ENCODE measurements at places on chromosomes 11 and 22.
A peak's percentile ranks its signal among the peaks of the same experiment; 100 is the strongest.

GRCh38 chr11:62171261-62171723 lies 18.7 kb upstream of the SCGB1D1 start:
- peak; percentile 63 for DNase-seq

DNA sequence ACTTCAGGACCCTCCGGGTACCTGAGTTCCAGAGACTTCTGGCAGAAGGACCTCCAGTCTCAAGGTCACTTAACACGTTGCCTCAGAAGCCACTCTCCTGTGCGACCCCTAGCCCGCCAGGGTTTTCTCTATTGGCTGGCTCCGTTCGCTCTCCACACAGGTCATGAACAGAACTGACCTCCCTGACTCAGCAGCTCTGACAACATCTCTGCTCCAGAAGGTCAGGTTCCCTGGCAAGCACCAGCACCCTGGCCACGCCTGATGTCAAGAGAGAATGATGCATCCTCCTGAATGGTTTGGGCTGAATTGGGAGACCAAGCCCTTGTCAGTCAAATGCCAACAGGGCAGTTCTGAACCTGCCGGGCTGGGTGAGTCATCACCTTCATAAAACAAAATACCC lies 84.3 kb upstream of the TMEM45B start:
- DNase-seq, result no peak

- no peak for DNase-seq
Observed at GRCh38 chr11:8056810-8057463, 24.1 kb upstream of the TUB start.

DNA sequence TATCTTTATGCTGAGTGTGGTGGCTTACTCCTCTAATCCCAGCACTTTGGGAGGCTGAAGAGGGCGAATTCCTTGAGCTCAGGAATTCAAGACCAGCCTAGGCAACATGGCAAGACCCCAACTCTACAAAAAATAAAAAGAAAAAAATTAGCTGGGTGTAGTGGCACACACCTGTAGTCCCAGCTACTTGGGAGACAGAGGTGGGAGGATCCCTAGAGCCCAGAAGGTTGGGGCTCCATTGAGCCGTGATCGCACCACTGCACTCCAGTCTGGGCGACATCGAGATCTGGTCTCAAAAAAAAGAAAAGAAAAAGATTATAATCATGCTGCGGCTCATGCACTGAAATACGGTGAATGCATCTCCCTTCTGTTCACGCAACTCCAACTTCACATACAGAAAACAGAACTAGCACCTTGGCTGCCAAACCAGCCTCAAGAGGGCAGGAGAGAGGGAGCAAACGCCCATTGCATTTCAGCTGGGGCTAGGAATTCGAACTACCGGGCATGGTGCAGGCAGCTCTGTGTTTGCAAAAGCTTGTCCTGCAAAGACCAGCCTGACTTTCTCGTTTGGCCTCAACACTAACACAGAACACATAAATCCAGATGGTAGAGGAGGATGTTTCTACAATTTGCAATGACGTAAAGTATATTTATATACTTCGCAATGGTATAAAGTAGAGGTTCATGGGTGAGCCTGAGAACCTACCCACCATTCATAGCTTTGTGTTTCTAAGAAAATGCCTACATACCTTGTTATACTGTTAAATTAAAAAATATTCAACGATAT lies 6.3 kb upstream of the SYNGR1 start:
- DNase-seq, result peak; percentile 58

GRCh38 chr11:117885777-117886176 lies 9.3 kb upstream of the FXYD6 start:
- DNase-seq, result peak; percentile 64

DNA sequence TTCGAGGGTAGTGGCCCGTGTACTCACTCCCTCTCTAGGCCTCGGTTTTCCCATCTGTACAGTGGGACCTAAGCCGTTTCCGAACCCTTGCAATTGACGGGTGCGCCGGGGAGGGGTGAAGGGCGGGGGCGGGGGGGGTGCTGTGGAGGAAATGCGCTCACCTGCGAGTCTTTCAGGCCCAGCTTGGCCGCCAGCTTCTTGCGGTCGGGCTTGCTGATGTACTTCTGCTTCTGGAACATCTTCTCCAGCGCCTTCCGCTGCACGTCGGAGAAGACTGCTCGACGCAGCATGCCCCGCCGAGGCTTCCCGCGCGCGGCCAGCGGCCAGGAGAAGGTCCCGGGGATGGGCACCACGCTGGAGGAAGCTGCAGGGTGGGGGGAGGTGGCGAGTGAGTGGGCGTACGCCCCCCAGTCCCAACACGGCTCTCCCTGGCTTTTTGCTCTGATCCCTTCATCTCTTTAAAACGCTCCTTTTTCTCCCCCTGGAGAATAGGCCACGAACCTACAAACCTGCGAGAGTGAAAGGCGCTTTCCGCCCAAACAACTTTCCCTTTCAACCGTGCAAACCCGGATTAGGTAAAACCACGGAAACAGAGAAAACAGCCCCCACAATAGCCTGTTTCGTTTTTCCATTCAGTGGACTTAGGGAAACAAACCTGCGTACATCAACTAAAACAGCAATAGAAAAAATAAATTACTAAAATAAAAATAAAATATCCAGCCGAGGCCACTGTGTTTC lies 3.2 kb downstream of the DBX1 start:
- DNase-seq, result no peak

- no peak for DNase-seq
Observed at GRCh38 chr11:83272627-83273026, 13.5 kb downstream of the CCDC90B start.

GRCh38 chr11:67267188-67268080 lies 1.2 kb downstream of the GRK2 start:
- peak; percentile 86 for DNase-seq

GRCh38 chr11:64459609-64460008 lies 100.6 kb downstream of the RPS6KA4 start:
- DNase-seq, result no peak

DNA sequence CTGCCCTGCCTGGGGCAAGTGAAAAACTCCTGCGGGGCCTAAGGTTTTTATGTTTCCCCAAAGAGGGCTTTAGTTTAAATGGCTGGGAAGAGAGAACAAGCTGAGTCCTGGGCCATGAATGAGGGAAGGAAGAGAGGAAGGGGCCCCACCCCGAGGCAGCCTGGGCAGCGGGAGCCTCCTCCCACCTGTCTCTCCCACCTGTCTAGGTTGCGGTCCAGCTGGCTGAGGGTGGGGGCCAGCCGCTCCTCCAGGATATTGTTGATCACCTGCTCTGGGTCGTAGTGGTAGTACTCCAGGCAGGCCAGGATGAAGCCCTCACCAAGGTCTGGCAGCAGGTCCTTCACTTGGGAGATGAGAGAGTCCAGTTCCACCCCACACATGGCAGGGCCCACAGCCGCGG lies 34.6 kb downstream of the UQCR10 start:
- DNase-seq, result no peak

GRCh38 chr22:30425327-30425615 lies 297 bp upstream of the MTFP1 start:
- no peak for DNase-seq

GRCh38 chr11:2300936-2301630 lies 635 bp downstream of the C11orf21 start:
- peak; percentile 5 for DNase-seq

DNA sequence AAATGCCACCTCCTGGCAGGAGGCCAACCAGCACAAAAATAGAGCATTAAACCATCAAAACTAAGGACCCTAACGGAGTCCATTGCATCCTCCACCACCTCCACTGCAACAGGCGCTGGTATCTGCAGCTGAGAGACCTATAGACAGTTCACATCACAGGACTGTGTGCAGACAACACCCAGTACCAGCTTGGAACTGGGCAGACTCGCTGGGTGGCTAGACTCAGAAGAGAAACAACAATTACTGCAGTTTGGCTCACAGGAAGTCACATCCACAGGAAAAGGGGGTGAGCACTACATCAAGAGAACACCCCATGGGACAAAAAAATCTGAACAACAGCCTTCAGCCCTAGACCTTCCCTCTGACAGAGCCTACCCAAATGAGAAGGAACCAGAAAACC lies 11.6 kb upstream of the TMEM45B start:
- no peak for DNase-seq

GRCh38 chr11:58926695-58927094 lies 12.6 kb upstream of the GLYATL1 start:
- DNase-seq, result no peak

- no peak for DNase-seq
Observed at GRCh38 chr22:49515475-49515874, 312.2 kb downstream of the BRD1 start.

DNA sequence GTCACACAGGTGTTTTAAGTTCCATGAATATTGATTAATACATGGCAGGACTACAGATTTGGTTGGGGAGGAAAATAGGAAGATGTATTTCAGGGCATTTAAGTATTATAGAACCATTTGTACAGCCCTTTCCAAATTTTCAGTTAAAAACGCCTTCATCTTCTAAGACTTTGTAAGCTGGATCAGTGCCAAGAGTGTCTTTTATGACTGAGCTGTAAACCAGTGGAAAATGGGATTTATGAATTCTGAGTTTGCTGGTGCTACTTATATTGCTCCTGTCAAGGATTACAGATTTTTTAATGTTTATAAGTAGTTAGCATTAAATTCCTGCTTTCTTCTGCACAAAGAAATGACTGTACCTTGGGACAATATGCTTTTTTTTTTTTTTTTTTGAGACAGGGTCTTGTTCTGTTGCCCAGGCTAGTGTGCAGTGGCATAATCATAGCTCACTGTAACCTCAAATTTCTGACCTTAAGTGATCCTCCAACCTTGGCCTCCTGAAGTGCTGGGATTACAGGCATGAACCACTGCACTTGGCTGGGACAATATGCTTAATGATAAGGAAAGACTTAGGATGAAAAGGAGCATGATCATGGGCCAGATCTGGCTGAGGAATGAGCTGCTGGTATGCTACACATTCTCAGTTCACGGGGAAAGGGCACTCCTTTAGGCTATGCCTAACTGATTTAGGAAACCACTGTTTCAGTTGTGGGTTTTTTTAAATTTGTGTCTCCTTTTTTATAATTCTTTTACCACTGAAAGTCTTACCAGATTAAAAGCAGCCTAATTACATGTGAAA lies 113.6 kb upstream of the MTNR1B start:
- DNase-seq, result no peak

GRCh38 chr11:45641961-45642360 lies 23.5 kb downstream of the CHST1 start:
- no peak for DNase-seq

DNA sequence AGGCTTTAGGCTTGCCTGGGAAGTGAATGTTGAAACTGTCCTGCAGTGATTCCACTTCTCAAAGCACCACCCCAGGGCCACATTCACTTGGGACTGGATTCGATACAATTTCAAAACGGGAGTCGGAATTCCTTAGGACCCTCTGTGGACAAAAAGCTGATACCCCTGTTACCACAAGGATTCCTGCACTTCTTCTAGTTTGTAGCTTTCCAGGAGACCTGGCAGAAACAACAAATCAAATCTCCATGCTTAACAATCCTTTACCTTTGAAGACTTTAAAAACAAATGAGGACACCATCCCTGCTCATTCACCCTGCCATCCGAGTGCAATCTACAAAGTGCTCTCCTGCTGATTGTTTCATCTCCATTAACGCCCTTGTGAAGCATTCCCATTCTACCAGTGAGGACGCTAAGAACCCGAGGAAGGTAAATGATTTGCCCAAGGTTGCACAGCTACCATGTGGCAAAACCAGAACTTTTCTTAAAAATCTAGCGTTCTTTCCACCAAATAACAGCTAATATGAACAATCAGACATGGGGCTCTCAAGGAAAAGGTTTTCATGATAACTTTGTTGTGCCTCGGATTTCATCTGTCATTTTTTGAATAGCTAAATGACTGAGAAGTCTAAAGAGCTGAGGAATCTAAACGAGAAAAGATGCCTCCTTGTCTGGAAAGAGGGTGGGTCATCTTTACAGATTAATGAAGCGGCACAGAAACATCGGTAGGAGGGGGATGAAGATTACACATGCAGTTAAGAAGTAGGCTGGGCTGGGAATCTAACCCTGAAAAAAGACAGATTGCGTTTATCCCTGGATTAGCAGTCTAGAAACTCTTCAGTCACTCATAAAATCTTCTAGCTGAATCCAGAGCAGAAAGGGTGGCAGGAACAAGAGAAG lies 720 bp upstream of the MPZL2 start:
- DNase-seq, result no peak

DNA sequence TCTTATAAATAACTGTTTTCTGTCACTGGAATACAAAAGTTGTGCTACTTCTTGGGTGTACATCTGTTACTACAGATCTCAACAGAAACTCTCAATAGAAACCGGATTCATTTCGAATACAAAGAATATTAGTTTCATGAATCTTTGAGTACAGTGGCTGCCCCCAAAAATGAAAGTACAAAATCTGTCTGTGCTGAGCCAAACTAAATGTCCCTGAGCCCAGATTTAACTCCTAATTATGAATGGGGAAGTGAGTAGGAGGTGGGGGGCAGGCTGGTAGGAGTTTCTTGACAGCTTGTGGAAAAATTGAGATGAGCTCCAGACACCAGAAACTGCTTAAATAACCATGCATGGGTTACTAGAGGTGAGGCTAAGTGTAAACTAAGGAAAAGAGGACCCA lies 41.6 kb downstream of the PITPNB start:
- DNase-seq, result no peak

DNA sequence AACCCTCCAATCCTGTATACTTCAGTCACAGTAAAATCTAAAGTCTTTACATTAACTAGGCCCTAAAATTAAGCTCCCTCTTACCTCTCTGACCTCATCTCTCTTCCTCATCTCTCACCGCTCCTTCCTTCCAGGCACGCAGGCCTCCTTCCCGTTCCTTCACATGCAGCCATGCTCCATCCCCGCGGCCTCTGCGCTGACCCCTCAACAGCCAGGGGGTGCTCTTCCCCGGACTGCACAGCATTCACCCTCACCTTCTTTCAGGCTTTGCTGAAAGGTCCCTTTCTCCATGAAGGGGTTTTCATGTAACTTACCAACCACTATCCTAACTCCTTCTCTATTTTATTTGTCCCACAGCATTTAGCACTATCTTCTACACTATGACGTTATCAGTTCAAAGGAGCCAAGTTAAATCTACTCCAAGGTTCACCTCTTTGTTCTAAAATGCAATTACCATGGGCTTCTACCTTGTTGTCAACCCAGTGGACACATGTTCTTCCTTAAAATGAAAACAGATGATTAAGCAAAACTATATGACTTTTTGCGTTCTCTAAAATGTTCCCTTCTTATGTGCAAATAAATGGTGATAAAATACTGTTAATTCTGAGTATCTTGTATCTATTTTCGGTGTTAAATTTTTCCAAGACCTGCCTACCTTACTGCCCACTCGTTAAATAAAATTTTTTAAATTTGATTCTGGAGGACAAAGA lies 57.8 kb upstream of the APOA1 start:
- DNase-seq, result peak; percentile 34
